ENCODE measurements at places on chromosomes 3 and 15.

GRCh38 chr3:149969940-149970715 lies 567 bp downstream of the PFN2 start:
- peaks cover 10% of the 10 kb centered on the region for H3K36me3 ChIP-seq
- peak overlapping the region; percentile 72 for H3K4me3 ChIP-seq

DNA sequence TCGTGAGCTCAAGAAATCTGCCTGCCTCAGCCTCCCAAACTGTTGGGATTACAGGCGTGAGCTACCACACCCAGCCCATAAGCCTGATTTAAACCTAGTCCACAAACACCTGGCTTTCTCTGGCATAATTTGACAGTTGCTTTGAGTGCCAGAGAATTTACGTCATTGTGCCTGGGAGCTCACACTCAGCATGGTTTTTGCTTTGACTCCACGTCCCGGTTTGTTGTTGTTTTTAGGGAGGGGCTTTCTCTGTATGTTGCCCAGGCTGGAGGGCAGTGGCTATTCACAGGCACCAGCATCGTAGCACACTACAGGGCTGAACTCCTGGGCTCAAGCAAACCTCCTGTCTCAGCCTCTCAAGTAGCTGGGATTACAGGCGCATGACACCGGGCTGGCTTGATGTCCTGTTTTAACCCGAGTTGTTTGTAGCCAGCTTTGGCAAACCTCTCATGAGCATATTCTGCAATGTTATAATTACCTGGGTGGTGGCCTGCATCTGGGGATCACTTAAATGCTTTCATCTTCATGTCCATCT lies 32.7 kb downstream of the CEMIP start:
- DNase-seq: no peak
- H3K27me3 ChIP-seq: no peaks in the 10 kb centered on the region
- no peaks in the 10 kb centered on the region for H3K4me1 ChIP-seq
- H3K4me3 ChIP-seq: no peak overlapping the region

GRCh38 chr3:35254917-35255316 lies 384.4 kb upstream of the ARPP21 start:
- no peak for DNase-seq
- no peaks in the 10 kb centered on the region for H3K27me3 ChIP-seq
- no peak overlapping the region for H3K4me3 ChIP-seq
- no peak overlapping the region for H3K27ac ChIP-seq
- no peaks in the 10 kb centered on the region for H3K4me1 ChIP-seq

GRCh38 chr3:180036092-180036670 lies 556 bp downstream of the PEX5L start:
- no peaks in the 10 kb centered on the region for H3K36me3 ChIP-seq
- no peak overlapping the region for H3K27ac ChIP-seq
- H3K27me3 ChIP-seq: no peaks in the 10 kb centered on the region
- DNase-seq: no peak
- no peaks in the 10 kb centered on the region for H3K4me1 ChIP-seq
- H3K4me3 ChIP-seq: peak overlapping the region; percentile 51

DNA sequence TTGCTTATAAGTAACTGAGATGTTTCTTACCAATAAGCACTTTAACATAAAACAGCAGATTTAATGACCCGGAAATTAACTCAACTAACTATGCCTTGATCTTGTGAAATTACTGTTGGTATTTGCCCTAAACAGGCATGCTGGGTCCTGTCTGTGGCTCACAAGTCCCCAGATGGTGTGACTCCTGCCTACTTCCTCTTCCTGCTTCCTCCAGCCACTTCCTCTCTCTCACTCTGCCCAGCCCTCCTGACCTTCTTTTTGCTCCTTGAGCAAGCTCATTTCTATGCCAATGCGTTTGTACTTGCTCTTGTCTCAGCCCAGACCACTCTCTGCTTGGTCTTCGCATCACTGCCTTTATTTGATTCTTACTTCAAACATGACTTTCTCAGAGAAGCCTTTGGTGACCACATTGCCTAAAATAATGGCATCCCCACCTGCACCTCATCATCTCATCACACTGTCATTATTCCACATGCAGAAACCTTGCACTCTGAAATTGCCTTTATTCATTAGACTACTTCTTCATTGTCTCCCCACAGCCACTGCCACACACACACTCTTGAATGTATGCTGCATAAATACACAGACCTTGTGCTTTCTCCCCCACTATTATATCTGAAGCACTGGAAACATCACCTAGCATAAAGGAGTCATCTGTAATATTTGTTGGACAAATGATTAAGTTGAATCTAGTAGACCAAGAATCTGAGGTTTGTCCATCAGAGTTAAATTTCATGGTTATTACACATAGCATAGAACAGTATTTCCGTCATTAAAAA lies 256.3 kb upstream of the SEMA6D start:
- no peaks in the 10 kb centered on the region for H3K4me1 ChIP-seq
- H3K4me3 ChIP-seq: no peak overlapping the region
- H3K27ac ChIP-seq: no peak overlapping the region
- H3K27me3 ChIP-seq: no peaks in the 10 kb centered on the region
- DNase-seq: no peak

DNA sequence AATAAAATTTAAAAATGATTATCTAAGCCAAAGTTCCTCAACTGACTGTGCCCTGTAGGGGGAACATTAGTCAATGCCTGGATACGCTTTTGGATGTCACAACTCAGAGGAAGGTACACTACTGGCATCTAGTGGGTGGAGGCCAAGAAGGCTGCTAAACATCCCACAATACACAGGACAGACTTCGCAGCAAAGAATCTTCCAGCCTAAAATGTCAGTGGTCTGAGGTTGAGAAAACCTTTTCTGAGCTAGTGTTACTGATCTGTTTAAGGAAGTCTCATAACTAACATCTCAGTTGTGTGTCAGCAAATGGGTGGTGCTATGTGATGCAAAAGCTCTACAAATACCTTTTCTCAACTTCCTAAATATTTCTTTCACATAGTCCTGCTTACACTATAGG lies 20.9 kb upstream of the LDHAL6B start:
- no peaks in the 10 kb centered on the region for H3K27me3 ChIP-seq
- H3K27ac ChIP-seq: no peak overlapping the region
- no peak overlapping the region for H3K4me3 ChIP-seq

- H3K4me1 ChIP-seq: no peaks in the 10 kb centered on the region
- no peak overlapping the region for H3K4me3 ChIP-seq
- H3K36me3 ChIP-seq: no peaks in the 10 kb centered on the region
- no peak overlapping the region for H3K27ac ChIP-seq
These were observed 33.0 kb downstream of the SLC6A20 start for GRCh38 chr3:45763303-45763675.

GRCh38 chr15:69161079-69161877 lies 843 bp downstream of the GLCE start:
- no peaks in the 10 kb centered on the region for H3K36me3 ChIP-seq
- peak overlapping the region; percentile 72 for H3K4me3 ChIP-seq
- no peaks in the 10 kb centered on the region for H3K27me3 ChIP-seq

- H3K4me1 ChIP-seq: no peaks in the 10 kb centered on the region
- no peak overlapping the region for H3K4me3 ChIP-seq
- H3K36me3 ChIP-seq: no peaks in the 10 kb centered on the region
These were observed 36.4 kb downstream of the ST8SIA2 start for GRCh38 chr15:92430069-92430440.

Data from tibial nerve (tissue), 4 donors.